Calu3 (cell line): ENCODE measurements at places on chromosomes 5 and 9. TPM values are rescaled to one million over a fixed set of nuclear protein-coding genes. Genes with fewer than 3 reads are reported as not detected.

FKTN gene
- total RNA-seq: 8.6 and 11.8 TPM in 2 replicates

FBN2 gene
- 0.22 and 0.31 TPM in 2 replicates for total RNA-seq

HAVCR2 gene
- 0.17 and 0.19 TPM in 2 replicates for total RNA-seq

ADRB2 gene
- total RNA-seq: 16.6 and 16.9 TPM in 2 replicates

TOR2A gene
- 7.0 and 7.6 TPM in 2 replicates for total RNA-seq

TSSK1B gene
- not detected in 2 replicates for total RNA-seq

AP3B1 gene
- total RNA-seq: 65.8 and 66.9 TPM in 2 replicates

SPINK7 gene
- not detected in 2 replicates for total RNA-seq

TNC gene
- total RNA-seq: 0.29 and 1.0 TPM in 2 replicates

GARIN3 gene
- not detected in 2 replicates for total RNA-seq

SAPCD2 gene
- total RNA-seq: 38.4 and 41.1 TPM in 2 replicates

PRUNE2 gene
- 0.07 TPM in 1 of 2 replicates, not detected in the other for total RNA-seq

CRAT gene
- total RNA-seq: 7.1 and 9.2 TPM in 2 replicates

SLC6A18 gene
- not detected in 2 replicates for total RNA-seq

IFNA13 gene
- not detected in 2 replicates for total RNA-seq

PRDM9 gene
- not detected in 2 replicates for total RNA-seq
